ENCODE measurements at places on chromosomes 13 and 19.

DNA sequence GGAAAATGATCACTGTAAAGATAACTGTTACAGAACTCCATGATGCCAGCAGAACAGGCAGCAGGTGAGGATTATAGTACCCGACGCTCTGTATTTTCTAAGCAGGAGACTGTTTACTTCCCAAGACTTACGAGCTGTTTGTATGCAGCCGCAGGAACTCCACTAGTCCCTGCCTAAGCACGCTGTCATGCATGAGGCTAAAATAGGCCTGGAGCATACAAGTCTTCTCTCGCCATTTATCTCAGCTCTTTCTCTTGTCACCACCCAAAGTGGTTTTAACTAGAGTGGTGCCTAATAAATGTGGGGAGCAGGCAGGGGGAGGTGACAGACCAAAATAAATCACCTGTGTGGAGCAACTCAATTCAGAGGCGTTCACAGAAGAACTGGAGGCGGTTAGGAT, 175.8 kb downstream of the TDRD3 start:
- no peak for DNase-seq

DNA sequence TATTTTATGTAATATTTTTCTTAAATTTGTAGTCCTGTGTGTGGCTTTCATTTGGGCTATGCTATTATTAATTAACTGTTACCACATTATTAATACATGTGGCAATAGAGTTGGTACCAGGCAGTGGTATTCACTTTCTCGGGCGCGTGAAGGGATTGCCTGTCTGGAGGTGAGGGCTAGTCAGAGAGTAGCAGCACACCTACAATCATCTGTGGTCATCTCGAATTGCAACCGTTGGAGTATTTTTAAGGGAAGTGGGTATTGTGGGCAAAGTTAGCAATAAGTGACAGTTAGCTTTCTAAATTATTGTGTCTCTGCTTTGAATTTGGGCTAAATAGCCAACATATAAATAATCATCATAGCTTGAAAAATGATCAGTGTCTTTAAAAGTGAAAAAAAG, 20.0 kb upstream of the GPR18 start:
- no peak for DNase-seq

DNA sequence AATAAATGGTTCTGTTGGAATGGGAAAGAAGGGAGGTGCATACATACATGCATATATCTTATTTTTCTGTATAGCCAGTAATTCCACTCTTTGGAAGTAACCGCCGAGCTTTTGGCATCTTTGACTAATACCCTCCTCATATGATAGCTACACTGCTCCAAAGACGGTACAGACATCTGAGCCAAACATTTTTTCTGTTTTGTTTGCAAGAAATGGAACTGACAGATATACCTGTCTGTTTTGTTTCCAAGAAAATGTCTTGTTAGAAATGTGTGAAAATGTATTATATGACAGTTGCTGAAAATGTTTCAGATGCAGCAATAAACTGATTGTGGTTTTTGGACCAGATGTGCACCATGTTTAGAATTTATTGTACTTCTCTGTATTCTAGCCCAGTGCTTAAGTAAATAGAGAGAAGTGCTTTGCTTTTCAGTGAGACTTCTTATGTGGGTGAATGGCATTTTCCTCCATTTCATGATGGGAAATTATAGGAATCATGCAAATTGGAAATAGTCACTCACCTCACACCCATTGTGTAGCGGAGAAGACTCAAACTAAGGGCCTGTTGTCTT, 396.9 kb downstream of the KCNRG start:
- no peak for DNase-seq

GRCh38 chr13:73018336-73018735, 40.5 kb upstream of the KLF5 start:
- no peak for DNase-seq

- DNase-seq = no peak
These were observed 20.7 kb upstream of the HMGB1 start for GRCh38 chr13:30486230-30487074.

DNA sequence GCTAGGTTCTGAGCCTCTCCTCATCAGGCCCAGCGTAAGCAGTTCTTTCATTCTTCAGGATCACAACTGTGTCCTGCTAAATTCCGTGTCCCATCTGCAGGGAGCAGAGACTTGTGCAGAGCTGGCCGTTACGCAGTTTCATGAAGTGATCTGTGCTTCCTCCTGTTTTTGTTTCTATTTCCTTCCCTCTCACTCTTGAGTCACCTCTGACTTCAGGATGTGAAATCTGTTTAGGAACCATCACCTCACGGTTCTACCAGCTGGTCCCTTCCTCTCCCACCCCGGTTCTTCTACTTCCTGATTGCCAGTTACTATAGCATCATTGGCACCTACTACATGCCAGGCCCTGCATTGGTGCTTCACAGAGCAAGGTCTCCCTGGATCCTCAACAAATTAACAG, 8.5 kb downstream of the MAU2 start:
- DNase-seq = no peak

DNA sequence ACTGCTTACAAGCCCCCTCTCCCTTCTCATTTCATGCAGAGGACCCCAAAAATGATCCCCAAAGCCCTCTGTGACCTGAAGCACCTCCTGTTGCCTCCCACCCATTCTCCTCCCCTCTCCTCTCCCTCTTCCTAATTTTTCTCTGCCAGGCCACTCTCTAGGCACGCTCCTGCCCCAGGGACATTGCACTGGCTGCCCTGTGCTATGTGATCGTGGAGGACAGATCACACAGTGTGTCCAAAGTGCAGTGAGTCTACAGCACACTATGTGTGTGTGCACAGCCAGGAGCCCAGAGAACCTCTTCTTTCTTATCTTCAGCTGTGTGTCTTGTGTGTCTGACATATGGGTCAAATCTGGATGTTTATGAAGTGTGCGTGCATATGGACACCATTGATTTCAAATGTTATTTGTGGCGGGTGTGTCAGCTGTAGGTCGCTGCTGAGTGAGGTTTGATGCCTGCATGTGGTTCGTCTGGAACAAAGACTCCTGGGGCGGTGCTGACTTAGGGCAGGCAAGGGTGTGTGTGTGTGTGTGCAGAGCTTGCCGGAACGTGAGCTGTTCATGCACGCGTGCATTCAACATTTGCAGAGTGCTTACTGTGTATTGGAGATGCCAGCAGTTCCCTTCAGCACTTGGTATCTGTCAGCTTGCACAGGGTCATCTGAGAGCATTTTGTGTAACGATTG, 2.1 kb upstream of the KLHL26 start:
- DNase-seq = no peak

GRCh38 chr13:52713894-52714293, 25.7 kb downstream of the CNMD start:
- no peak for DNase-seq

GRCh38 chr19:28297586-28298157, 915.3 kb downstream of the UQCRFS1 start:
- no peak for DNase-seq

GRCh38 chr13:52348983-52349780, 56.8 kb downstream of the THSD1 start:
- DNase-seq = no peak

- DNase-seq = no peak
These were observed 55.4 kb upstream of the UBL3 start for GRCh38 chr13:29905845-29906244.

- no peak for DNase-seq
These were observed 561.6 kb downstream of the TBC1D4 start for GRCh38 chr13:74920361-74920760.

GRCh38 chr19:30374865-30375552, 2.8 kb downstream of the ZNF536 start:
- DNase-seq = no peak

DNA sequence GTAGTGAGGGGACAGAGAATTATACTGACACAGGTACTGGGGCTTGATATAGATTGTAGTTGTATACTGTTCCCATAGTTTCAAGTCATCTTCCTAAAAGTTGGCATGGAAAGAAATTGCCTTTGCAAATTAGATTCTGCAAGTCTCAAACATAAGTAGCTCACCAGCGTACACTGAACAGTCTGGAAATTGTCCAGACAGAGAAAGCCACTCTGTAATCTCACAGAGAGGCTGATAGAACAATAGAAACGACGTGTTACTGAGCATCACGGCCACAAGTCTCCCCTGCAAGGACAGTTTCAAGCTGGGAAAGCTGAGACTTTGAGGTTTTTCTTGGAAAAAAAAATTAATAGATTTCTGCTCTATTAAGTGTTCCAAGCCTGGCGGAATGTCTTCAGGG, 228.6 kb downstream of the DNAJC15 start:
- DNase-seq = no peak

DNA sequence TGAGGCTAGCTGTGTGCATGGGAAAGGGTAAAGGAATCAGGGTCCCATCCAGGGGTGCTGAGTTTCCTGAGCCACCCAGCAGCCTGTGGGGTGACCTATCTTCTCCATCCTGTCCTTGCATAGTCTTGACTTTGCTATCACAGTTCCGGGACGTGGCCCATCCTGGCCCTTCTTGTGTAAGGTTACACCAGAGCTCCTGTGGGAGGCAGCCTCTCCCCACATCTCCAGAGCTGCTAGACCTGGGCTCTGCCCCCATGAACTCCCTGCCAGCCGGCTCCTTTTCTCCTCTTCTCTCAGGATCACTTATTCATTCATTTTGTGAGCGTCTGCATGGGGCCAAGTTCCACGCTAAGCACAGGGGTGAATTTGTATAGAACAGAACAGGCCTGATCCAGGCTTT, 238.9 kb downstream of the TSHZ3 start:
- no peak for DNase-seq

DNA sequence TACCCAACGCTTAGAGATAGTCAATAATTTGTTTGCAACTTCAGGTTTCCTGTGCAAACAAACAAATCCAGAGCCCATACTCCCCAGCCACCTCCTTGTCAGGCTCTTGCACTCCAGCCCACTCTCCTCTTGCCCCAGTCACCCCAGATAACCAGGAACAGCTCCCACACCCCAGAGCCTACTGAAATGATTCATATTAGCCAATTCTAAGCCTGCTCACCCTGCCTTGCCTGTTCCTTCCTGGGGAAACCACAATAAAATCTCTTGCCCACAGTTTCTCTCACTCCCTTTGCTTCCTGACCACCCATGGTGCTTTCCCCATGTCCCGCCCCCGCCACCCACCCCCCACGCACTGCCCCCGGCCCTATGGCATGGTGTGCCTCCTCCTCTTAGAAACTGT, 3.8 kb upstream of the ACTL9 start:
- DNase-seq = no peak

- no peak for DNase-seq
These were observed 149.5 kb upstream of the ZNF507 start for GRCh38 chr19:32195706-32196610.
